ENCODE measurements at places on chromosomes 6 and 20.

DNA sequence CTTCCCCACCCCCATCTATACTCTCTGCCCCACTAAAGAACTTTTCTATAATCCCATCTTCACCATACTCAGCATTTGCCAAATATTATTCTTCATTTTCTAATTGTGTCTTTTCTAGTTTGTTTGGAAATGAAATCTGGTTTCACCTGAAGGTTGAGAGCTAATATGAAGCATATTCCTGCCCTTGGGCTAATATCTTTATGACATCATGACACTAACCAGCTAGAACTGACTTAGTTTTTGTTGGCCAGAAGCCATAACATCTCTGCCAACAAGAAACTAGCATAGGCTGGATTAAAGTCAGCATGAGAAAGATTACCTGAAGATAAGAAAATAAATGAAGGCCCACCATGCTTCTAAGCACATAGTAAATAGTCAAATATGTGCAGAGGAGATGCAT lies 16.7 kb downstream of the UNC5CL start:
- DNase-seq, result no peak

DNA sequence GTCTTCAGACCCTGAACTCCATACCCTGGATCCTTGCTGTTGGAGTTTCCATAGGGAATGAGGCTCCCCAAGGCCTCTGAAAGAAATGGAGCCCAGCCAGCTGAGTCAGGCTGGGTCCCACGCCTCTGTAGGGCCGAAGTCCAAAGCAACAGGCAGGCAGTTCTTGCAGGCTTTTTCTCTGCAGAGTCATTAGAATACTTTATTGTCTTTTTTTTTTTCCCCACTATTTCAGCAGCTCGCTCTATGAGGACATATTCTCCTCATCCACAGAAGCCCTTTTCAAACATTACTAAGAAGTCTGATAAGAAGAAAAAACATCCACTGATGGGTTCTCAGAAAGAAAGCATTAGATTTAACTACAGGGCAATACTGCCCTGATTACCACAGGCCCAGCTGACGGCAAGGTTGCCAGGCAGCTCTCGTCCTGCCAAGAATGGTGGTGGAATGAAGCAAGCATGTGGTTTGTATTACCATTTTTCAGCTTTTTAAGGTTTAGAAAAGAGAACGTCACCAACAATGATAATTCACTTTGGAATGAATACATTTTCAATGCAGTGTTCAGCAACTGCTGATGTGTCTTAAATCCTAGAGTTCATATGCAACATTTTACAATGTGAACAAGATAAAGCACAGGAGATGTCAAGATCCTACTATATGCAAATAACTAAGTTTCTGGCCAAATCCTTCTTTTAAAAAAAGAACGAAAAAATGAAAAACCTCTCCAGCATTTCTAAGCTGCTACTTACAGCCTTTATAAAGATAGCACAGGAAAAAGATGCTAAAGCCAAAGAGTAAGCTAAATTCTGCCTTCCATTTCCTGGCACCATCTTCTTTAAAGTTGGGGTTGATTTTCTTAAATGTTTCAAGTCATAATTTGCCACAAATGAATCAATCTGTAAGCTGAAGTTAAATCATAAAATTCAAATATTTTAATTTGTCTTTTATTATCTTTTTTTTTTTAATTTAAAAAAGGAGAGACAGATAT lies 223.6 kb upstream of the CITED2 start:
- no peak for DNase-seq

- DNase-seq, result no peak
Measured at GRCh38 chr6:52407467-52407866, 12.7 kb upstream of the EFHC1 start.

- no peak for DNase-seq
Measured at GRCh38 chr6:3390698-3391097, 66.2 kb downstream of the SLC22A23 start.

- DNase-seq, result no peak
Measured at GRCh38 chr20:40687384-40688128, 1.5 kb downstream of the MAFB start.

DNA sequence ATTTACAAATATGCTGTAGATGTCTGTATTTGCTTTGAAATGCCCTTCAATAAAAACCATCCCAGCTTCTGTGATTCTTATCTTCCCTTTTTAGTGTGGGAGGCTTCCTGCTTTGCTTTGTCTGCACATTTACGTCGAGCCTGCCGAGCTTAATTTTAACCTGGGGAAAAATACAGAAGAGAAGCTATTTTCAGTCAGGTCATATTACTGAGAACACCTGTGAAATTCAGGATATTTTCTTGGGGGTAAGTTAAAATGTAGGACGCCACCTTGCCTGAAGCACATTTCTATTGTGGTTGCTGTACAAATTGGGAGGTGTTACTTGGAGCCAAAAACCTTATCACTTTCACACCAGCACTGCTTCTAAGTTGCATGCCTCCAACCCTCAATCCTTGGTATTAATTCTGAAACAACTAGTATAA lies 43.6 kb upstream of the FUCA2 start:
- no peak for DNase-seq

- no peak for DNase-seq
Measured at GRCh38 chr6:17226786-17227233, 54.4 kb upstream of the RBM24 start.

DNA sequence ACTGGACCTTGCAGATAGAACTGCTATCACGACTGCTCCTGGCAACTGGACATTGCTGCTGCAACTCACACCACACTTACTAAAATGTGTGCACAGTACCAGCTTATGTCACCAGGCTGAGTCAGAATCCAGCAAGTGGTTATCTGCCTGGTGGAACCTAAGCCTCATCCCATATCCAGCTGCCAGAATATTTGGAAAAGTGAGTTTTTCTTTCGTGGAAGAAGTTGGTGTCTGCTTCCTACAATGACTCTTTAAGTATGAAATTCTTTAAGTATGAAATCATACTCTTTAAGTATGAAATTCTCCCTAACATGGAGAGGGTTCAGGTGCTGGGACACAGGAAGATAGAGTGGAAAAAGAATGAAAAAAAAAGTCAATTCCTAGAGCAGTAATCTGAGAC lies 16.4 kb upstream of the POLR1H start:
- DNase-seq, result no peak

DNA sequence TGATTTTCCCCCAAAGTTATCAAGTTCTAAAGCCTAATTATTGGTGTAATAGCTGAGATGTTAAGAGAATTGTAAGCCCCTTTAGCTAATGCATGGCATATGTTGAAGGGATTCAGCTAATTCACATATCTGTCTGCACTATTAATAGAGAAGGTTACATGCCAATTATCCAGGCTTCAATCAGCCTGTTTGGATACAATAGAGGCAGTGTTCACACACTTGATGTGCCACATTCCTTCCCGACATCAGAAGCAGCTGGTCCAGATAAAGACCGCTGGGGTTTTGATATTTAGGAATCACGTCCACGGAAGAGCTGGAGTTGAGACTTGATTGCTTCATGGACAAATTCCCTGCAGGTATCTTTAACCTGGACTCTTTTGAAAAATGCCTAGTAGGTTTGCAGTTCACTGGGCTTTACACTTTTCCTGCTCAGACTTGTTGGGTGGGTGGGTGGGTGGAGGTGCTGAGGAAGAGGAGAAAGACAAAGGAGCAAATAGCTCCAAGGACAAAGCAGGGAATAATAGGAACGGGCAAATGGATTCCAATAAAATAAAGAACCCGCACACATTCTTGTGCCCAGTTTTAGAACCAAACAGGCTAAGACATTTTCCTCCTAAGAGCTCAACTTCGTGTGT lies 142.6 kb upstream of the ZNF217 start:
- DNase-seq, result no peak

DNA sequence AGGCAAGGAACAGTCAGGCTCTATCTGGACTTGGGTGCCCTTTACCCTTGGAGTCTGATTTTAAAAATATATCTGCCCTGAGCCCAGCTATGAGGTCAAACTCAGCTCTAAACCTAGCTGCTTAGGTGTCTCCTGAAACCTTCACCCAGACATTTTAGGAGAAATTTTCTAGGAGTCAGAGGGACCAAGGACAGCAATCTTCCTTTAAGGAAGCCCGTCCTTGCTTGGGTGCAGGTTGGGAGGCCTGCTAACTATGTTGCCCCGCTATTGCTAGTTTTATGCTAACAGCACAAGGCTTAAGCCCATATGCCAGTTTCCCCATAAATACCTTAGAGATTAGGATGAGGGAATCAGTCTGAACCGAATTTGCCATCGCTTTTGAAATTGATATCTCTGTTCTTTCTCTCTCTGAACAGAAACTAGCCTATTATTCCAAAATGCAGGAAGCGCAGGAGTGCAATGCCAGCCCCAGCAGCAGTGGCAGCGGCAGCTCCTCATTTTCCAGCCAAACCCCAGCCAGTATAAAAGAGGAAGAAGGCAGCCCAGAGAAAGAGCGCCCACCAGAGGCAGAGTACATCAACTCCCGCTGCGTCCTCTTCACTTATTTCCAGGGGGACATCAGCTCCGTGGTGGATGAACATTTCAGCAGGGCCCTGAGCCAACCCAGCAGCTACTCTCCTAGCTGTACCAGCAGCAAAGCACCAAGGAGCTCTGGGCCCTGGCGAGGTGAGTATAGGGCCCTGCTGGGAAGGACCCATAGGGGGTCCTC lies 2.6 kb downstream of the VGLL2 start:
- peak; percentile 20 for DNase-seq

DNA sequence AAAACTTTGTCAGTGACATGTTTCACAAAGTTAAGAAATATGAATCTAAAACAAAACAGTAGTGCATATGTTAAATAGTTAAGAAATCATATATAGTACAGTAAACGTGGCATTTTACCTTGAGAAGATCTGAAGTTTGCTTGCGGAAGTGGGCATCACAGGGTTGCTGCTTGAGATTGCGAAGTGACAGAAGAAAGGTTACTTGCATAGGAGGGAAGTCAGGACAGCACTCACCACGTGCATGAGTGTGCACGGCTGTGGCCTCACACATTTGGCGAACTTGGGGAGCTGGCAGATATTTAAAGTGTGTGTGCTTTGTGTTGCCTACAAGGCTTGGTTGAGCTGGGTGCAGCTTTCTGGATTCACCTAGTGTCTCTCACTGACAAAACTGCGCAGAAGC lies 431.5 kb upstream of the ARID1B start:
- no peak for DNase-seq

DNA sequence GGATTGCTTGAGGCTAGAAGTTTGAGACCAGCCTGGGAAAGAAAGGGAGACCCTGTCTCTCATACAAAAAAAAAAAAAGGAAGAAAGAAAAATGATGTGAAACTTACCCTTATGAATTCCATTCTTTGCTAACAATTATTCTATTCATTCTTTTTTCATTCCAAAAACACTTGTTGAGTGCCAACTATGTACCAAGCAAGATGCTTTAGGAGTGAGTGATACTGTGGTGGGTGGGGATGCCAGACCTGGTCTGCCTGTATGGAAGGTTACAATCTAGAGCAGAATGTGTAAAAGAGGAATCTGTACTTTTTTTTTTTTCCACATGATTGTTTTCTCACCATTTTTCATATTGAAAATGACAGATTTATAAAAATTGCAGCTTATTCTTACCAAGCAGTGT lies 73.8 kb upstream of the TULP1 start:
- no peak for DNase-seq

- no peak for DNase-seq
Measured at GRCh38 chr6:130457605-130458004, 91.8 kb downstream of the TMEM200A start.

DNA sequence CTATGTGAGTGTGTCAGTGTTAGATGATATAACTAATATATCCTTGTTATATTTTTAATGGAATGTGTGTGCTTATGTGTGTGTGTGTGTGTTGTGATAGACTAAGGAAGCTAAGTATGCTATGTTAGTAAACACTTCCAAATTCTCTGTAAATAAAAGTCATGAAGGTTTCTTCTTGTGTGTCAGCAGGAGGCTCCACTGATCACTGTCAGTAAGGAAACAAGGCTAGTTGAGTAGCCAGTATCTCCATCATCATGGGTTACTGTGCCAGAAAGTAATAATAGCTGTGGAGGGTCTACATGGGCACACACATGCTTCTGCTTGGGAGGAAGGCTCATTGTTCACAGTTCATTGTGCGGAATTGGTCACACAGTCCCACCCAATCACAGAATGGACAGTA lies 302.8 kb upstream of the RNF217 start:
- no peak for DNase-seq

DNA sequence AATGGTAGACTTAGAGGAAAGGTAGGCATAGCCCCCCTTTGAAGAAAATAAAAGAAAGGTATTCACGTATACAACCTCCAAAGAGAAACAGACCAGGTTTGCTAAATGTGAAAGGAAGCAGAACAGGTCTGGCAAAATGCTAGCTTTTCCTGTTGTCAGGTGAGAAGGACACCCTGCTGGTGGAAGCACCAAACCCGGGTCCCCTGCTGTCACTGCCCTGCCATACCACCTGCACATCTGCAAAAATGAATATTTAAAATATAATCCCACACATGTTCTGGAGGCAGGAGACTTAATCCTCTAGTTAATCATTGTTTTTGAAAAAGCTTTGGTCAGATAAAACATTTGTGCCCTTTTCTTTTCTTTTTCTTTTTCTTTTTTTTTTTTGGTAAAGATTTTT lies 48.9 kb upstream of the OLIG3 start:
- DNase-seq, result no peak

GRCh38 chr6:111113336-111114086 lies 26.2 kb downstream of the SLC16A10 start:
- DNase-seq, result no peak

- no peak for DNase-seq
Measured at GRCh38 chr20:50694379-50695134, 3.2 kb upstream of the RIPOR3 start.

GRCh38 chr20:63701051-63701328 lies 4.5 kb downstream of the TNFRSF6B start:
- no peak for DNase-seq

DNA sequence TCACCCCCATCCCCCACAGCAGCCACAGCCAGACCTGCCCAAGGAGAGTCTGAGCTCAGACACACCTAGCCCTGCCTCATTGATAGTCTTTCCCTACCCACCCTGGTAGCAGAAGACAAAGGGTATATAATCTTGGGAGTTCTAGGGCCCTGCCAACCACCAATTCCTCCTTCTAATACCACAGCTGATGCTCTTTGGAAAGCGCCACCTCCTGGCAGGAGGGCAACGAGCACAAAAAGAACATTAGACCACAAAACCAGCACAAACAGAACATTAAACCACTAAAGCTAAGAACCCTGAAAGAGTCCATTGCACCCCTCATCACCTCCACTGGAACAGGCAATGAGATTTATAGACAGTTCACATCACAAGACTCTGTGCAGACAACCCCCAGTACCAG lies 195.8 kb upstream of the FUT9 start:
- no peak for DNase-seq

DNA sequence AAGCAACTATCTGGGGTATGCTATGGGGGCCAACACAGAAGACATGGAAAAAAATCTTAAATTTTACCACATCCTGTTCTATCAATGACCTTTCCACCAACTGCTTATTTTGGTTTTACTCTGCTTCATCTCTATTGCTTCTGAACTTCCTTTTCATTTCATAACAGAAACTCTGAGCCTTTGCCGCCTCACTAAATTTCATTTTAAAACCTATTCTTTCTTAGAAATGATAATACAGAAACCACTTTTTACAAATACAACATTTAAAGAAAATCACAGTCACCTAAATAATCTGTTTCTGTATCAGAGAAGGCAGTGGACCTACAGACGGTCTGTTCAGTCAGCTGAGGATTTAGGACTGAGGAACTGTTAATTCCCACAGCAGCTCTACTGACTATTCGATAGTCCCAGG lies 117.5 kb downstream of the KCNQ5 start:
- peak; percentile 44 for DNase-seq

GRCh38 chr20:50567860-50568548 lies 57.8 kb downstream of the PTPN1 start:
- no peak for DNase-seq
